Stimulated activated CD4-positive, alpha-beta T cell treated with anti-CD3 and anti-CD28 coated beads, Interleukin-15, amount 100 ng/mL, for 1 hour (primary cell): ENCODE measurements at places on chromosomes 13 and 19.

GRCh38 chr19:15105044-15105443 is 2.2 kb upstream of the SYDE1 start:
- DNase-seq: no peak

GRCh38 chr13:25210842-25211569 is 38.9 kb upstream of the AMER2 start:
- no peak for DNase-seq

- no peak for DNase-seq
Observed at GRCh38 chr13:107141767-107142166, 573.8 kb upstream of the ARGLU1 start.

DNA sequence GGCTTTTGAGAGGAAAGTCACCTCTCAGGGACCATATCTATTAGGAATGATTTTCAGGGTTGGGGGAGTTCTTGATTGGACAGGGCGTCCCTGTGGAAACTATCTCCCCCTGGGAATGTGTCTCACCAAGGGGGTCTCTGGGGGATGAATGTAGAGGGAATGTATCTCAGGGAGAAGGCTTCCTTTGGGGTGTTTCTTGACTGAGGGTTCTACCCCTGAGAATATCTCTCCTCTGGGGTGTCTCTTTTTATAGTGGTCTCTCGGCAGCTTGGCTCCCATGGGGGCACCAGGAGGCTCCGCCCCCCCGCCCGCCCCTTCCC is 1.0 kb downstream of the RTBDN start:
- no peak for DNase-seq

GRCh38 chr13:74300162-74300561 is 166.0 kb upstream of the KLF12 start:
- no peak for DNase-seq

GRCh38 chr13:36369268-36370107 is 23.3 kb upstream of the SPART start:
- no peak for DNase-seq

GRCh38 chr13:94548821-94549231 is 47.1 kb downstream of the TGDS start:
- DNase-seq: no peak
